Sciatic nerve (tissue), 2 donors: ENCODE measurements at places on chromosomes 5 and 9.

DNA sequence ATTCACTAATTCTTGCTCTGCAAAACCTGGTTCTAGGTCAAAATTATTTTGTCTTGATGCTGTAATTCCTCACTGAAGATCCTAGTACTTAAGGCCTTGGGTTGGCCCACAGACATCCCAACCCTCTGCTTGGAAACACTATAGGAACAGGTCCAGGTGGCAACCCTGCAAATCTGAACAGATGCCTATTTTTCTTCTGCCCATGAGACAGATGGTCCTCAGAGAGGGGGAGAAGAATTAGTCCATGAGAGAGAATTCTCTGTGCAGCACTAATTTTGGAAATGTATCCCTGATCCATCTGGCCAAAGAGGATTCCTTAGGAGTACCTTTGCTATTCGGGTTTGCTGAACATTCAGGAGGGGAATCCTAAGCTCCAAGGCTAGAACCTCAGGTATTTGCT, 156.3 kb downstream of the ELAVL2 start:
- DNase-seq: no peak

- DNase-seq: no peak
These were observed 716.5 kb downstream of the MTRR start for GRCh38 chr5:8585230-8586018.

DNA sequence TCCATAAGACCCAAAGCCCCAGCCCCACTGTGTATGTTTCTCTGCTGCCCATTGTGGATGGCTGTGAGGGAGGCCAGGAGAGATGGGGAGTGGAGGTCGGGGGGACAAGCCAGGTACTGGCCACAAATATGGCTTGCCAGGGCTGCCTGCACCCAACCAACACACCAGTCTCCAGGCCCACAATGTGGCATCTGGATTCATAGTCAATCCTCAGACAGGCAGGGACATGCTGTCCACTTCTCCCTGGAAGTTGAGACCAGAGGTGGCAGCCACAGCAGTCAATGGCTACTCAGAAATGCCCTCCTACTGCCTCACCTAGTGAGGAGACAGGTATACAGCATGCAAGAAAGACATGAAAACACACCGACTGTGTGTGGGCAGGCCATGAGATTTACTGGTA, 61.2 kb upstream of the SLC25A51 start:
- no peak for DNase-seq

GRCh38 chr9:131239161-131239975, 36.9 kb downstream of the FAM78A start:
- DNase-seq: no peak

DNA sequence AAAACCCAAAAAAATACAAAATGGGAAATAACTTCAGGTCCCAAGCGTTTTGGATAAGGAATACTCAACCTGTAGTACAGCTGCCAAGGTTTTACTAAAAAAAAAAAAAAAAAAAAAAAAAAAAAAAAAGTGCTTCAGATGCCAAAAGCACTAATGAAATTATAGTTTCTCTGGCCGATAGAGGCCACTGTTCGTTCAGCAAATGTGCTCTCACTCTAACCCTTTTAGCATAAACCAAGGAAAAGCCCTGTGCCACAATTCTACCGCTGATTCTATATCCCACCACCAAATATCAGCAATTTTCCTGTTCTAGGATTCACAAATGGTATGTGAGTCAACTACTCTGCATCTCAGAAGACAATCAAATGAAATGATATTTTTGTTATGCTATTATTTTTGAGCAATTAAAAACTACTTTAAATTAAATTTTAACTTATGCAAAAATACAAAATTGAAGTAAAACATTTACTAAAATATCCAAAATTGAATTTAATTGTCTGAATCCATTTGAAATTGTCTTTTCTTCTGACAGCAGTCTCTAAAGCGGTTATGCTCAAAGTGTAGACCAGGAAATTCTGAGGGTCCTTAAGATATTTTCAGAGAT, 79.8 kb downstream of the RICTOR start:
- no peak for DNase-seq

- no peak for DNase-seq
These were observed 1144.9 kb upstream of the C9orf72 start for GRCh38 chr9:28718226-28718625.

GRCh38 chr9:2192356-2192979, 177.3 kb downstream of the SMARCA2 start:
- DNase-seq: no peak

GRCh38 chr9:83956086-83956435, 24.0 kb downstream of the HNRNPK start:
- peak; percentile 67 for DNase-seq

DNA sequence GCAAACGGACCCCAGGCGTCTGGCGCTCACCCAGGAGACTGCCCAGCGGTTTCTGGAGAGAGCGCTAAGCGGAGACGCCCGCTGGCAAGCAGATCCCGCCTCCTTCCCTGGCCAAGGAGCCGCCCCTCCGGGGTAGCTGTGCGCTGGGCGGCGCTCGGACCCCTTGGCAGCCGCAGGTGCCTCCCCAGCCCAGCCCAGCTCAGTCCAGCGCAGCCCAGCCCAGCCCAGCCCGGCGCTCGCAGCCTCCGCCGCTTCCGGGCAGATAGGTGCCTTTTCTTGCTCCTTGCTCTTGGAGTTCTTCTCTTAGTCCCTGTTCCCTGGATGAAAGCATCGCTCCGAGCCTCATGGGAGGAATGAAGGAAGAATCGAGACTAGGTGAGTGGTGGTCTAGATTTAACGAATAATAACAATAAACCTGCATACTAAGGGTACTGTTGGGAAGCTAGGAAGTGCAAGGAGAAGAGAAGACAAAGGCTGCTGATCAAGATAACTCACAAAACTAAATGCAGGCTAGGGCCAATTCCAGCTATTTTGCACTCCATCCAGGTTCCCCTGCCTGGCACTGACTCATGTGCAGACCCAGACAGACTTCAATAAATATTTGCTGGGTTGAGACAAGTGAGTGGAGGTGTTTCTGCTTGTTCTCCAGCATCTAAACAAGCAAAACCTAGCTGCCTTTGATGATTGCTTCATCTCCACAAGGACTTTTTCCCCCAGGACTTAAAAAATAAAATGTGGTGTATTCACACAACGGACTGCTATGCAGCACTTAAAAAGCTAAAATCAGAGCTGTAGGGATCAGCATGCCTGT, at the start of gene STK32A:
TSS of gene STK32A (plus strand) at position 202 of the 811 bp plus-strand sequence. CDS start 4,609 bp downstream, outside the sequence.
- peak; percentile 80 for DNase-seq

GRCh38 chr9:133493428-133493827, 14.5 kb upstream of the SLC2A6 start:
- DNase-seq: no peak

DNA sequence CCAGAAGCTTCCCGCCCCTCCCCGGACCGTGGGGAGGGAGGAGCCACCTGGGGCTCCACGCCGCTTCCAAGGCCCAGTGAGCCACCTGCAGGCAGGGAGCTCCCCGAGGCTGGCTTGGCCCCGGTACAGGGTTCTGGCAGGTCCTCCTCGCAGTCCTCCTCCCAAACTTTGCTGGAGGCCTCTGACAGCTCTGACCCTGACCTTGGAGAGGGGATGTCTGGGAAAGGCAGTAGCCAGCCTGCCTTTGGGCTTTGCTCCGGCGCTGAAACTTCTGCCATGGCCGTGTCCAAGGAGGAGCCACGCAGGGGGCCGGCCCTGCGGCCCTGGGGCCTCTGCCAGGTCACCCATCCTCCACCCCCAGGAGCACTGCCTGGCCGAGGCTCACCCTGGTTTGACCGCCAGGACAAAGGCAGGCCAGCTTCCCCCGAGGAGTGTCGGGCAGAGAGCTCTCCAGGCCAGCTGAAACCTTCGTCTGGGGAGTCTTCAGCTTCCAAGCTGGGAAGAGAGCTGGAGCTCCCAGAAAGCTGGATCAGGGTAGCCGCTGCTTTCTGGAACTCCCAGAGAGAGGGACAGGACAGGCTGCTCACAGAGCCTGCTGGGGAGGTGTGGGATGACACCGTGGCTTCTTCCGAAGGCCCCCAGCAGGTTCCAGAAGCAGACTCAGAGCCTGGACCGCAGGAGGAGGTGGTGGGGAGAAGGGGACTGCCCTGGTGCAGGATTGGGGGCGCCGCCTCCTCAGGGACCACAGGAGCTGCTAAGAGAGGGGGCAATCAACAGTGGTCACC, 9.0 kb upstream of the QSOX2 start:
- no peak for DNase-seq

- DNase-seq: no peak
These were observed 4.6 kb downstream of the NRG2 start for GRCh38 chr5:140038373-140038957.

GRCh38 chr9:131942146-131942720, 137.4 kb downstream of the MED27 start:
- DNase-seq: no peak

- DNase-seq: no peak
These were observed 178.5 kb upstream of the PITX1 start for GRCh38 chr5:135212361-135213026.

DNA sequence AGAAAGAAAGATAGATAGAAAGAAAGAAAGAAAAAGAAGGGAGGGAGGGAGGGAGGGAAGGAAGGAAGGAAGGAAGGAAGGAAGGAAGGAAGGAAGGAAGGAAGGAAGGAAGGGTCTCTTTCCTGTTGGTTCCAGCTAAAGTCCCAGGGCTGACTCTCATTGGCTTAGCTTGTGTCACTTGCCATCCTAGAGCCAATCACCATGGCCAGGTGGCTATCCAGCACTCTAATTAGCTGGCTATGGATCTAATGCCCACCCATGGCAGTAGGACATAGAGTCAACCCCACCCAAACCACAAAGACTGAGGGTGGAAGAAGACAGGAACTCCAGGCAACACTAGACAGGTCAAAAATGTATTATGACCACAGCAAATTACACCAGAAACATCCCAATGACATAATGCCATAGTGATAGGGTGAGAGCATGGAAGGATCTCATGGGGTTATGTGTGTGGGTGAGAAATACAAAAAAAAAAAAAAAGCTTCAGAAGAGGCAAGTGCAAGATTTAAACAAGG, 10.8 kb upstream of the CPLX2 start:
- DNase-seq: no peak

DNA sequence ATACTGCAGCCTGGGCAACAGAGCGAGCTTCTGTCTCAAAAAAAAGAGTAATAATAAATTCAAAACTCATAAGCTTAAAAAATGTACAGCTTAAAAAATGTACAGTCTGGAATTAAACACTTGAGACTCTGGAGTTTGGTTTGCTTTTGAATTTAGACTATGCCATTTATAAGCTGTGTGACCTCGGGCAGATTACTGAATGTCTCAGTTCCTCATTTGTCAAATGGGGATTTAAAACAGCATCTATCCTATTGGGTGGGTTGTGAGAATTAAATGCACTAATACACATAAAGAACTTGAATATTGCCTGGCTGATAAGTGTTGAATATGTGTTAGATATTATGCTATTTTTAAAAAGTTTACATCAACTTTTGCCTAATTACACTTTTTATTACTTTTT, 98.4 kb downstream of the SCAMP1 start:
- no peak for DNase-seq

DNA sequence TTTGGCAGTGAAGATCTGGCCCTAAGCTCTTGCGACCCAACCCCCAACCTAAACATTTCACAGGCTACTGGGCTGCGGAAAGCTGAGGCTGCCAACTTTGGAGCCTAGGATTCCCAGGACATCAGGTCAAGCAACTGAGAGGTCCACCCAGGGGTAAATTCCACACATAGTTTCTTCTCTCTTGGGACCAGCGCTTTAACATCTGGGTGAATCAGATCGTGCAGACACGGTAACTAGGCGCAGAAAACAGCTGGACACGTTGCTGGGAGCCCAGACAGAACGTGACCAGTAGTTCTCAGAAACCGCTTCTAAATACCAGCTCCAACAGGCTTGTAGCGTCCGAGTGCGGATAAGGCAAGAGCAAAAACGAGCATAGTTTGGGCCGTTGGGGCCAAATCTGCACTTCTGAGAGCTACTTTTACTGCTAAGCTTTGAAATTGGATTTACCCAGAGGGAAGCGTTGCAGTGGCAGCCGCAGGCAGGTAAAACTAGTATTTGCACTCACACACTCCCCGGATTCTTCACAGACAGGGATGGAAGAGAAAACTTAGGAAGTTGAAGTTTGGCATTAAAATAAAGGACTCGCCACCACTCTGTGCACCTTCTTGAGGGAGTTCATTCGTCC, 11.8 kb downstream of the ITGA1 start:
- DNase-seq: peak; percentile 63
